ENCODE measurements at places on chromosomes 4 and X.

- DNase-seq: peak; percentile 43
Observed at GRCh38 chr4:73730292-73730691, 10.1 kb upstream of the CXCL8 start.

DNA sequence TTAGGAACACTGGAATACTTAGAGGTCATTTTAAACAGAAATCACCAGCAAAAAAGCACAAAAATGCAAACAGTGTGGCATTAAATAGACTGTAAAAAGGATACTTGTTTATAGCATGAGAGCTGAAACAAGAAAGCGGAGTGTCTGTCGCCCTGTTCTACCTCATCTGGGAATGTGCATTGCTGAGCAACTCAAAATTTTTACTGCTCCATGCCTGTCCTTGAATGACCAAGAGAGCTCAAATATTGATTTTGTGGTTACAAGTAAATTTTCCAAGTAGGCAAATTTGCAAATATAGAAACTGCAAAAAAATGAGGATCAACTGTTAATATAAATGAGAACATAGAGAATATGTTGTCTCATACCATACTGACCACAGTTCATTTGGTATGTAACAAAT lies 25.5 kb downstream of the AP1AR start:
- no peak for DNase-seq

DNA sequence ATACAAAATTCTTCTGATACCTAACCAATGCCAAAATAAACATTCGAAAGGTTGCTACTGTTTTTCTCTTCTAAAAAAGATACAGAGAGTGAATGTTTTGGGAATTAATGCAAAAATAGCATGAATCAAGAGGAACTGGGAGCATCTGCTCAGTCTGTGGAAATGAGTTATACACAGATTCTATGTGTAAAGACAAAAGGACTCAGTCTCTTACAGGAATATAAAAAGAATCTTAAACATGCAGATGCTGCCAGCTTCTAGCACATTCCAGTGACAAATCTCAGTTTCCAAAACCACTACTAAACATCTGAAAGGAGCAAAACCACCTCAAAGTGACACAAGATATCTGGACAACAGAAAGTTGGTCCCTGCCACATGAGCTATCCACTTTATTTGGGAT lies 55.0 kb downstream of the PAPSS1 start:
- peak; percentile 40 for DNase-seq

DNA sequence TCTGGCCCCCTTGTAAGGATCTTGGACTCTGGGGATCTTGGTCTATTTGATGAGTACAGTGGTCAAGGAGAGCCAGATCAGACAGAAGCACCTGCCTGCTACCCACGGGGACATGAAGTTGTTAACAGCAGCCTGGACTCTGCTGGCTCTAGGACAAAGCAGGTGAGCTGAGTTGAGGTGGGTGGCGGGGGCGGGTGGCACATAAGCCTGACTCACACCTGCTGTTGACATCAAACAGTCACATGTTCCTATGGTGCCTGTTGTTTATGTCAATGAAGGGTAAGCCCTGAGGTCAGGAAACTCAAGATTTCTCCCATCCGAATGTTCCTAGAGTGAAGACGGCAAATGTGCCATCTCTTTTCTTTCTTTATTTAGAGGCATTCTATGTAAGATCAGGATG lies 50.1 kb upstream of the CLNK start:
- no peak for DNase-seq

DNA sequence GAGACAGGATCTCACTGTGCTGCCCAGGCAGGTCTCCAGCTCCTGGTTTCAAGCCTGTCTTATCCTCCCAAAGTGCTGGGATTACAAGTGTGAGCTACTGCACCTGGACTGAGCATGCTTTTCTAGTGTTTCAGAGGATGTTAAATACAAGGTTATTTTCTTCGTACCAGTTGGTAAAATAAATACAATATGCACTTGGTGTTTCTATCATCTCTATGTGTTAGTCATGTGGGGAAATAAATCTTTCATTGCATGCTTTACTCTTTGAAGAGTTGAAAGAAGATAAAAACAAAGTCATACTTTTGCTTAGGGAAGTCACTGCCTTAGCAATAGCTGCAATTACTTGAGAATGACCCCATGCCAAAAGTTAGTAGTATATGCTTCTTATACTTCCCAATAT lies 162.3 kb downstream of the PCDH7 start:
- no peak for DNase-seq

DNA sequence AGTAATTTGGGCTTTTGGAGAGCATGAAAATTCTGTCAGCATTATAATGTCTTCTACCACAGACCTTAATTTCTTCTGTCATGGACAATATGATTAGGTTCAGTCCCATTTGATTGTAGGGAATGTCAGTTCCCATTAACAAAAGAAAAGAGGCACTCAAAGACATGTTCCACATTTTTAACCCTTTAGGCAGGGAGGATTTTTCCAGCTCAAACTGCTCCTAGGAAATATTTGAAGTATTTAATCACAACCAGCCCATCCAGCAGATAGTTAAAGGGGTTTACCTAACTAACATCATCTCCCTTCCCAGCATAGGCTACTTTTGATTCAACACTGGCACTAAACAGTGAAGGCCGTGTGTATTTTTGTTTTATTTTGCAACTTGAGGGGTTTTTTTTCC lies 256.0 kb downstream of the DHX15 start:
- no peak for DNase-seq
